ENCODE measurements at places on chromosomes 3 and 15.

GRCh38 chr3:146187334-146187950 is 26.5 kb upstream of the PLOD2 start:
- DNase-seq: no peak

GRCh38 chr3:128498901-128499530 is 6.0 kb upstream of the GATA2 start:
- DNase-seq: no peak

DNA sequence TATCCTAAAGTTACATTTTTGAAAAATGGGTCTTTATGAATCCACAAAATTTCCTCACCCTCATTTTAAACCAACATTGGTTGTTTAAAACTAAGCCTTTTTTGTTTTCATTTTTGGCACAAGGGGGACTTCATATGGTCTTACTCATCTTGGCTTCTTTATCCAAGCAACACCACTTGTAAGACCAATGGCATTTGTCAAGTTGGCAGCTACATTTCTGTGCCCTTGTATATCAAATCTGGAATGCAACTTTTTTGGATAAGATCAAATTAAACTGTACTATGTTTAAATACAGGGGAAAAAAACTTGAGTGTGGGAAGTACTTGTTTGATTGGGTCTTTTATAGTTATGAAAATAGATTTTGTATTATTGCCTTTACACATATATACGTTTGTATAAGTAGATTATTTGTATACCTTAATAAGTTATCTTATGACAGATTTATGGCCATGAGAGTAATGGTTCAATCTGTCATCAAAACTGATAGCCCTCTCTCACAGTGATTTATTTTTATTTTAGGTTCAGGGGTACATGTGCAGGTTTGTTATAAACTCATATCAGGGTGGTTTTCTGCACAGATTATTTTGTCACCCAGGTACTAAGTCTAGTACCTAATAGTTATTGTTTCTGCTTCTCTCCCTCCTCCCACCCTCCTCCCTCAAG is 43.4 kb downstream of the GPR160 start:
- no peak for DNase-seq

GRCh38 chr3:188750617-188751016 is 421.2 kb upstream of the TPRG1 start:
- no peak for DNase-seq

GRCh38 chr15:100713163-100713867 is 110.9 kb downstream of the ASB7 start:
- peak; percentile 60 for DNase-seq

- DNase-seq: no peak
These were observed 17.4 kb downstream of the FAN1 start for GRCh38 chr15:30921106-30921505.

- no peak for DNase-seq
These were observed 18.1 kb downstream of the DUSP7 start for GRCh38 chr3:52038227-52038626.

- DNase-seq: no peak
These were observed 45.1 kb downstream of the DAPK2 start for GRCh38 chr15:64001148-64001547.

DNA sequence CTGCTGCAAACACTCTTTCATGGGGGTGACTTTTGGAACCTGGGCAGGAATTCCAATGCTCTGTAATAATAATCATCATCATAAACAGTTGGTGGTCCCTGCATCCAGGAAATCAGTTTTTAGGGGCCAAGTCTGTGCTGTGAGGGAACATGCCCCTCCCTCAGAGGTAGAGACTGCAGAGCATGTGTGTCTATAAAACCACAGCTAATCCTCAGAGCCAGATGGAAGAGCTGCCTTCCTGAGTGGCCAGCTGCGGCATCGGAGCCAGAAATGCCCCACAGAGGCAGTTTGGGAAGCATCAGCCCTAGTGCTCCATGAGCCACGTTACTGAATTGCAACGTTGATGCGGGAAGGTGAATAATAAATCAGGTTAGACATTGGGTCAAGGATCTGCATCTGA is 12.9 kb upstream of the TPM1 start:
- no peak for DNase-seq

GRCh38 chr3:10527295-10528001 is 22.1 kb upstream of the ATP2B2 start:
- DNase-seq: no peak

GRCh38 chr3:55752911-55753310 is 265.8 kb upstream of the WNT5A start:
- no peak for DNase-seq

- no peak for DNase-seq
These were observed 120.7 kb downstream of the CMSS1 start for GRCh38 chr3:99938270-99938911.

Data from GM04504 (cell line).